Naive B cell (primary cell): ENCODE measurements at places on chromosomes 3 and 15. TPM values are rescaled to one million over a fixed set of nuclear protein-coding genes. Genes with fewer than 3 reads are reported as not detected.

- H3K36me3 ChIP-seq, result peaks cover 18% of the 10 kb centered on the region
- no peaks in the 10 kb centered on the region for H3K4me1 ChIP-seq
- H3K27me3 ChIP-seq, result no peaks in the 10 kb centered on the region
- DNase-seq, result no peak
Measured at GRCh38 chr3:60746695-60747416, 504.4 kb downstream of the FHIT start.

DNA sequence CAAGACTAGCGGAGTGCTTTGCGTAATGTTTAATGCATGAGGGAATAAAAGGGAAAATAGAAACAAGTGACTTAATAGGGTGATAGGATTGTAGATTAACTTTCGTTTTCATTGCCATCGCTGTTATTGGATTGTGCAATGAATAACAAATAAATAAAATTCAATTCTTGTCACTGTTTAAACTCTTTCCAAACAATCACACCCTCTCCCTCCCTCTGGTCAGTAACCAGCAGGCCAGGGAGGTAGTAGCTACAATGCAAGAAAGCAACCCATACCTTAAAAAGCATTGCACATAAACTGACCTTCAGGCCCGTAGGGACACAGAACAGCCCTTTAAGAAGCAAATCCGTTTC is 705 bp upstream of the TFRC start:
- peak overlapping the region; percentile 98 for H3K4me3 ChIP-seq
- H3K27me3 ChIP-seq, result no peaks in the 10 kb centered on the region
- peak overlapping the region; percentile 97 for H3K27ac ChIP-seq
- peaks cover 26% of the 10 kb centered on the region for H3K4me1 ChIP-seq

GRCh38 chr3:120418866-120419490 is 31.8 kb downstream of the FSTL1 start:
- peaks cover 9% of the 10 kb centered on the region for H3K27me3 ChIP-seq
- no peak overlapping the region for H3K4me3 ChIP-seq
- no peaks in the 10 kb centered on the region for H3K36me3 ChIP-seq
- peaks cover 24% of the 10 kb centered on the region for H3K4me1 ChIP-seq

GRCh38 chr3:50491023-50491422 is 12.4 kb downstream of the CACNA2D2 start:
- H3K4me3 ChIP-seq, result no peak overlapping the region
- no peak for DNase-seq
- H3K27ac ChIP-seq, result no peak overlapping the region
- H3K36me3 ChIP-seq, result no peaks in the 10 kb centered on the region

GRCh38 chr15:68375716-68376220 is 56.2 kb downstream of the ITGA11 start:
- no peaks in the 10 kb centered on the region for H3K36me3 ChIP-seq
- no peak for DNase-seq
- no peak overlapping the region for H3K4me3 ChIP-seq
- H3K27me3 ChIP-seq, result no peaks in the 10 kb centered on the region
- peaks cover 12% of the 10 kb centered on the region for H3K4me1 ChIP-seq

DNA sequence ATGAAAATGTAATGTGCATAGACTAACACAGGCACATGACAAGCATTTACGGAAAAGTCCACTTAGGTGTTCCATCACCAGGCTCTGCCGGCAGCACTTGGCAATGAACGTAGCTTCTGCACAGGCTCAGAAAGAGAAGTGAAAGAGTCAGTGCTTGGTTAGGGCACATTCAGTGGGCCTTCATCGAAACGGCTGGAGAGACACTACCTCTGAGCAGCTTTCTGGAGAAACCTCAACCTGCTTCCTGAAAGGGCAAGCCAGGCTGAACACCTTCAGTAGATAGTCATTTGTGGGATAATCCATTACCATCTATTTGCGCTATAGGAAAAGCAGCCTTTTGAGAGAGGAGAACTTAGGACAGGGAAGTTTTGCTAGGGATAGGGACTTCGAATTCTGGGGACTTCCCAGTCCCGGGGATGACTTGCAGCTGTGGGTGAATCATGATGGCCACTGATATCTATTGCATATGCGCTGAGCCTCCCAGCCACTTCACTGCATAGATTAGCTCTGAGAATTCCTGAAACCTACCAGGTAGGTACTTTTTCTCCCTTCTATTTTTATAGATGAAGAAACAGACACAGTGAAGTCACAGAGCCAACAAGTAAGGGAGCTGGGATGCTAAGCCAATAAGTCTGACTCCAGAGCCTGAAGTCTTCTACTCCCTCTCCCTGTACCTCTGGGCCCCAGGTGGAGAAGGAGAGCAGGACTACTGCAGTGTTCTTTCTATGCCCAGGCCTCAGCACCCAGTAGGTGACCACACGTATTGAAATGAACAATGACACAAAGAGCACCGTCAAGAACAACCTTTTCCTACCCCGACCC is 4.2 kb upstream of the SH2D7 start:
- H3K27me3 ChIP-seq, result no peaks in the 10 kb centered on the region
- peaks cover 16% of the 10 kb centered on the region for H3K4me1 ChIP-seq
- H3K36me3 ChIP-seq, result no peaks in the 10 kb centered on the region
- peak; percentile 25 for DNase-seq
- peak overlapping the region; percentile 67 for H3K27ac ChIP-seq

GRCh38 chr3:165336786-165337185 is 140.6 kb upstream of the SLITRK3 start:
- H3K36me3 ChIP-seq, result no peaks in the 10 kb centered on the region
- DNase-seq, result no peak
- no peak overlapping the region for H3K4me3 ChIP-seq
- no peak overlapping the region for H3K27ac ChIP-seq

- no peak overlapping the region for H3K27ac ChIP-seq
- DNase-seq, result no peak
- no peak overlapping the region for H3K4me3 ChIP-seq
- no peaks in the 10 kb centered on the region for H3K4me1 ChIP-seq
Measured at GRCh38 chr3:147654827-147655226, 245.7 kb downstream of the ZIC1 start.

The EIF3J gene
- polyA plus RNA-seq, result 10.6 TPM

The ZBTB38 gene
- polyA plus RNA-seq, result 25.2 TPM

The A4GNT gene
- not detected for polyA plus RNA-seq

The OIP5 gene
- polyA plus RNA-seq, result 1.5 TPM
